ENCODE measurements at places on chromosomes 1 and 21.

DNA sequence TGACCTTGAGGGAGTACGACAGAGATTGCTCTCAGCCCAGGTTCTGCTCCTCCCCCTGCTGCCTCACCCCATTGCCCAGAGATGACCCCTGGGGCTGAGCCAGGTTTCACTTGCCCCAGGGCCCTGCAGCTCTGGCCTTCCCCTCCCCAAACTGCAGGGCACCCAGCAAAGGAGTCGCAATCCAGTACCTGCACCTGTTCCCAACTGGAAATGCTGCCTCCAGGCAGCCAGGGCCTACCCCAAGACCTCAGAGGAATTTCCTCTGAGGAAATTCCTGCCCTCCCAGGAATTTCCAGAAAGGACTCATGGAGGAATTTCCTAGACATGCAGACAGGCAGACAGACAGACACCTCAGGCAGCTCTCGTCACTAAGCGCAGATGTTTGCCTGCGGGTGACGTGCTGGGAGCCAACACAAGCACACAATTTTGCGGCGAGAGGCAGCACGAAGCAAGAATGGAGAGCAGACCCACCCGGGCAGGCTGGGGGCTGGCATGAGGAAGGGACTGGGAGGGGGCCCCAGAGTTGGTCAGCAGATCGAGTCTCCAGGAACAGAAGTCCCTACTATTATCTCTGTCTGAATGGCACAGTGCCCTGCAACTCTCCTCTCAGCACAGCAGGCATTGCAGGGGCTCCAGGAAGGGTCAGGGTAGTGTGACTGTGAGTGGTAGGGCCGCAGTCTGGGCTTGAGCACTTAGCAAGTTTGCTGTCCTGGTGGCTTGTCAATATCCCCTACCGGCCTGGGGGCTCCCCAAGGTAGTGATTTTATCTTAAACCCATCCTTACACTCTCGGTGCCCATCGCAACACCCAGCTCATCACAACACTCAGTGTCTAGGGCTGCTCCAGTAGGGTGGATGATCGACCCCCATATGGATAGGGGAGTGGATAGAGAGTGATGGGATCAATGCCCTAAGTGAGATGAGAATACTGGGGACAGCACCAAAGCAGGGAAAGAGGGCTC lies 2.9 kb upstream of the EFNA1 start:
- DNase-seq: no peak

GRCh38 chr1:26317612-26318337 lies at the start of gene CD52:
Gene CD52, plus strand, starts transcription at chr1:26317958. Its CDS starts 60 bp downstream, at chr1:26318018.
- DNase-seq: no peak

DNA sequence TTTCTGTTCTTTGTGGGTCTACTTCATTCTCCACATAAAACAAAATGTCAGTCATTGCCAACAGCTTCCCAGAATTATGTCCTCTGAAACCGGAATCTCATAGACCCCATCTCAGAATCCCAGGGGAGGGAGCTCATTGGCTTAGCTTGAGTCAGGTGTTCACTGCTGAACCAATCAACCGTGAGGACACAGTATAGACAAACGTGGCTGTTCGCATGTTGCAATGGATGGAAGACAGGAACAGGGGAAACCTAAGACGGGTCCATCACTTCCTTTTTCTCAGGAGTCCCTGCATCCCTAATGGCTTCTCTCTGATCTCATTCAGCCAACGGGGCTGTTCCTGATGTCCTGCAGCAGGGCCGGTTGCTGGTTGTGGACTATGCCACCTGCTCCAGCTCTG lies 9.1 kb downstream of the CELA2A start:
- DNase-seq: no peak

DNA sequence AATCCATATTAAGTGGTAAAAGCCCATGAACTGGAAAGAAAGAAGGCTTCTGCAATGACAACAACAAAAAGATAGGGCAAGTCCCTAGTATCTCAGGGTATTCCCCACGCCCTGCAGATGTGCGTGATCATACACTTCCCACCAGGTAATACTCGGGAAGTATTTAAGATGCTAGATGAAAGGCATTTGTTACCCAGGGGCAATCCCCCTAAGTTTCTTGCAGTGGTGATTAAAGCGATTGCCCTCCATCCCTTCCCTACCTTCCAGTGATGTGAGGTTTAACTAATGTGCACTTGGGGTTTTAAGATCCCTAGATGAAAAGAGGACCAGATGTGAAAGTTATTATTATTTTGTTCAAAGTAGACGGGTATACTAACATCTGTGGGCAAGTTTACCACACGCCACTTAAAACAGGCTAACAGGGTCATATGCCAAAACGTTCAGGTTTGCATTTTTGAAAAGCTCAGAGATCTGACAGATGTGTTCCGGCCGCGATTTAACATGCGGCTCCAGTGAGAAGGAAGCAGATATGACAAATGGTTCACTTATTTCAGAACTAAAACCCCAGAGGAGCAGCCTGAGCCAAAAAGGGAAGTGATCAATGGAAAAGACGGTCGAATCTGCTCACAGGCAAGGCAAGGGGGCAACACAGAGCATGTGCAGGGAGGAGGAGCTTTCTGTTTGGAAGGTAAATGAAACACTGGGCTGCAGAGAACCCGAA lies 17.4 kb downstream of the TIAM1 start:
- peak; percentile 45 for DNase-seq

DNA sequence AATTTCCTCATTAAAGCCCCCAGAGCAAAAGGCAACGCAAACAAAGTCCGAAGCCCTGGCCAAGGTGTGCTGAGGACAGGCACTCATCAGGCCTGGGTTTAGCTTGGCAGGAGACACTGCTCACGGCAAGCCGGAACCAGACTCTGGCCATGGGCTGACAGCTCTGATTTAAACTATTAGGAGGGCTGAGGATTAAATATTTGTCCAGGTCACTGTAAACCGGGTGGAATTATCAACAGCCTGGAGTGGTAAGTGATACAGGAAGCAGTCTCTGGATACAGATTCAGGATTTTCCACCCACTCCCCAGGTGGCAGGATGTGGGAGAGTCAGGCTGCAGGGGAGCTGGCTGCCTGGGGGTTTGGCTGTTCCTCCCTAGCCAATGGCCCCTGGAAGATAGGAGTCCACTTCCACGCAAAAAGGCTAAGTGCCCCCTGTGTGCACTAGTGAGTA lies 42.4 kb downstream of the SLC66A1 start:
- DNase-seq: no peak

- no peak for DNase-seq
These were observed 188.5 kb downstream of the TGFBR3 start for GRCh38 chr1:91697416-91697815.

DNA sequence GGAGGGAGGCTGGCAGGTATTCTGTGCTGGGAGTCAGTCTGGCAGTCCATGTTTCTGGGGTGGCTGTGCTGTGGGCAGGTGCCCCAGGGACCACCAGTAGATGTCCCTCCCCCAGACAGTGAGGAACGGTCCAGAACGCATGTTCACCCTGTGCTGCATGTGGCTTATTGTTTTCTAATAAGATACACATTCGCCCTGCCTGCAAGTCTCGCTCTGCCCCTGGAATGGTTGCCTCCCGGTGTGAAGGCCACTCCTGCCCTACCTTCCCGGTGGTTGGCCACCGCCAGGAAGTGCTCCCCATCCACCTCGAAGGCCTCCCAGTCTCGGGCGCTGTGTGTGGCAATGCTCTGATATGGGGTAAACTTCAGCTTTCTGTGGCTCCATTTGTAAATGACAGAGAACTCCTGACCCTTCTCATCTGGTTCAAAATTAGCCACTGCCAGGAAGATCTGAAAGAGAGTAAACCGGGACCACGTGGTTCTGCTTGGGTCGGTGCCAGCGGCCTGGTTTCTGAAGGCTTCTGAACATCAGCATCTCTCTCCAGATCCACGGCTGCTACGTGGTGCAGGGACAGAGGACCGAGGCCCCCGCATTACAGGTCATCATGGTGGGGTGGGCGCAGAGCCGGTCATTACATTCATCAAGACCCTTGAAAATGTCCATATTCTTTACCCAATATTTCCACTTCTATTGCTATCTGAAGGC lies 14.5 kb downstream of the KRTAP10-1 start:
- no peak for DNase-seq

DNA sequence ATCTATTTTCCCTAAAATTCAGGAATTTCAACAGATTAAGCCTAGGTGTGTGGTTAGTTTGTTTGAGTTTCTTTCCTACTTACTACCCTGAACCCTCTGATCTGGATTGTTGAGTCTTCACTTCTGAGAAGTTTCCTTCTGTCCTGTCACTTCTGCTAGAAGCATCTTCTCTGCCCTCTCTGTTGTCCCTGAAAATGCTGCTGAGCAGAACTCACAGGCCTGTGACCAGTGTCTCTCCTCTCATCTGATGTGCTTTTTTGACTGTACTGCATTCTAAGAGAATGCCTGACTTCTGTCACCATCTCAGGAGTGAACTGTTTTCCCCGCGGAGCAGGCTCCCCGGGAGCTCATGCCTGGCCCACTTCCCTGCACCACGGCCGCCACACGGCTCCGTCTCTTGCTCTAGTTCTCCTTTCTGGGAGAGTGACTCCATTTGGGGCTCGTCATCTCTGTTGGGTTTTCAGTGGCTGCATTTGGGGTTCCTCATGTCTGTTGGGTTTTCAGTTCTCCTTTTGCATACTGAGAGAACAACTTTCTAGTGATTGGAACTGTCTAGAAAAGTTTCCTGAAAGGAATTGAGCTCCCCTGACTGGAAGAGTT lies 77.9 kb downstream of the POFUT2 start:
- no peak for DNase-seq

DNA sequence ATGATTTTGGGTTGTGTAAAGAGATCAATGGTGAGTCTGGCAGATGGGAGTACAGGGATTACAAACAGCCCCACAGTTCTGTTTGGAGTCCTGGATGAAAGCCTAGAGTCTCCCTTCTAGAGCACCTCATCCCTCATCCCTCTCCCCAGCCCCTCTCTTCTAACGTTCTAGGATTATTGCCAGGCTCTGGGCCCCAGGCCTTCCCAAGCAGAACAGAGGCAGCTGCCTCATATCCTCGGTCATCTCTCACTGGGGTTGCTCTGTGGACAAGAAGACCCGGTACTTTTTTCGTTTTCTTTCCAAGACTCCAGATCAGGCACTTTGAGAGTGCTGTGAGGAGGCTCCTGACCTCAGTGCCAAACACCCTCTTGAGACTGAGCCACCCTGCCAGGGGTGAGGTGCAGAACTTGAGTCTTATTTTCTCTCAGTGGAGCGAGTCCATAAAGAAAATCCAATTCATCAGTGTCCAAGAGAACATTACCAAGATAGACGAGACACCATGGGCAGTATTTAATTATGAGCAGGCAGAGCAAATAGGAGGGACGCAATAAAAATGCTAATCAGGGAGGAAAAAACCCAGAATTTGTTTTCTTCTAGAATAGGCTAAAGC lies 17.1 kb upstream of the KCND3 start:
- no peak for DNase-seq

- peak; percentile 24 for DNase-seq
These were observed 18.2 kb upstream of the RC3H1 start for GRCh38 chr1:174040387-174040786.

- DNase-seq: no peak
These were observed 1.4 kb downstream of the NIT1 start for GRCh38 chr1:161119092-161119903.

DNA sequence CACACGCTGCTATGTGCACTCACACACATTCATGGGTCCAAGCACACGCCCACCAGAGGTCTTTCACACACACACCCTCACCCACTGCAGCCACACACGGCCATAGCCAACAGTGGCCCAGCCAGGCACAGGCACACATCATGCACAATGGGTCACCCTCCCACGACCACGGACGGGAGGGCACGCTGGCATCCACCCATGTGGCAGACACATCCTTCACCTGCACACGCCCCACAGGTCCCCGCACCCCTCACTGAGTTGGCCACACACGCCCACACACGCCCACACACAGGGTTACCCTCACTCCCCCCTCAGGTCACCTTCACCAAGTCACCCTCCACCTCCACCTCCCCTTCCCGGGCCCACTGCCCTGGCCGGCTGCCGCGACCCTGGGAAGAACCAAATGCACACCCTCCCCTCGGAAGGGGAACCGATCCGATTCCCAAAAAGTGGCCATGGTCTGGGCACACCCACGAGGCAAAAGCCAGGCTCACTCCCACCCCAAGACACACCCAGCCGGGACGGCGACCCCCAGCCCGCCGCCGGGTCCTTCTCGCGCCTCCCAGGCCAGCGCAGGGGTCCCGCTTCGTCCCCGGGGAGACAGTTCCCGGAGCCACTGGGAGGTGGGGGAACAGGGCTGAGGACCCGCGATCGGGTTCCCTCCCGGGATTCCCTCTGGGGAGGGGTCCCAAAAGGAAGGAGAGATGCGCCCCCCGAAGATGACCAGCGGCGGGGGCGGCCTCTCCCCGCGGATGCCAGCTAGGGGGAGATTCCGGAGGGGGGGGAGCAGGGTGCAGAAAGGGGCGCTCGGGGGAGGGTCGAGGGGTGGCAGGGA lies 860 bp downstream of the SDC3 start:
- DNase-seq: no peak

GRCh38 chr1:248610301-248610700 lies 12.8 kb upstream of the OR2T10 start:
- DNase-seq: no peak

DNA sequence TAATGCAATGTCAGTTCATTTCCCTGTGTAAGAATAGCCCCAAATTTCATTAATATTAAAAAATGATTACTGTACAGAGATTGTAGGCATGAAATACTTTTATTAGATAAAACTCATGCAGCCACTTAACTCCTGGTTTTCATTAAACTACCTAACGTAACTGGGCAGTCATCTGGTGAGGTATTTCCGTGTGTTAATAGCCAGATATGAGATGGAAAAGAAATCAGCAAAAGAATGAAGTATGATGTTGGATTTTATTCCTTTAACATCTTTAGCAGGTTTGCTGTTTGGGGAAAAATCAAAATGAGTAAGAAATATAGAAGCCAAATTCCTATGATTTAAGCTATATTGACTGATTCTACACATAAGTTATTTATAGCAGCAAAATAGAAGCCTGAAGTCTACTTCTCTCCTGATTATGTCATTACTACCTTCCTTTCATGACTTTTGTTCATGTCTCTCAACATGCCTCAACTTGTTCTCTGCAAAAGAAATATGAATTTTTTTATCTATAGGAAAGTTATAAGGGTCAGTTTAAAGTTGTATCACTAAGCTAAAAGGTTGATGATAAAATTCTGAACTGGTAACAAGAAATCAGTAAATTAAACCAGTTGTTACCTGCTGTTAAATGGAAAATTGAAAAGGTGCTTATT lies 42.6 kb downstream of the CCDC18 start:
- DNase-seq: no peak

DNA sequence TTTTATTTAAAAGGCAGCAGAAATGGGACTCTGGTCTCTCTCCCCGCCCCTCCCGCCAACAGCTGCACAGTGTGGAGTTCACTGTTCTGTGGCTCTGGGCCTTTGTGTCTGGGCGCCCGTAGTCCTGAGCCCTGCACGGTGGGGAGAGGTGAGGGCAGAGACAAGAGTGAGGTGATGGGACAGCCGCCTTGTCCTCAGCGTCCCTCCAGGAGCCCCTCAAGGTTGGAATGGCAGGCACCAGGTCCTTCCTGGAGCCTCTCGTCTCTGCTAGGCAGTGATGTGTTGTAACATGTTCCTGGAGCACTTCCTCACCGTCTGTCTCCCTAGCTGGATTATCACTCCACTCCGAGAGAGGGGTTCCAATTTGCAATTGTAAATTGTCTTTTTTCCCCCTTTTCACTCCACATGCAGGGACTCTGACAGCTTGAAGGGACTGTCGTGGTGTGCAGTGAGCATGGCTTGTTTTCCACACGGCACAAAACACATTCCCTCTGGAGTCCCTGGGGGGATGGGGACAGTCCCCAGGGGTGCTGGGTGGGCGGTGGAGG lies 44.6 kb upstream of the C1orf174 start:
- no peak for DNase-seq

- no peak for DNase-seq
These were observed 96.4 kb downstream of the MIS18A start for GRCh38 chr21:32182449-32182848.

All from fibroblast of skin of left biceps (primary cell).